ENCODE measurements at places on chromosomes 5 and 9.

GRCh38 chr5:90022711-90023053 lies 386.9 kb downstream of the CETN3 start:
- DNase-seq, result no peak

- no peak for DNase-seq
Measured at GRCh38 chr9:83130541-83130940, 67.6 kb upstream of the RASEF start.

GRCh38 chr5:106321242-106321641 lies 1349.5 kb downstream of the EFNA5 start:
- no peak for DNase-seq

DNA sequence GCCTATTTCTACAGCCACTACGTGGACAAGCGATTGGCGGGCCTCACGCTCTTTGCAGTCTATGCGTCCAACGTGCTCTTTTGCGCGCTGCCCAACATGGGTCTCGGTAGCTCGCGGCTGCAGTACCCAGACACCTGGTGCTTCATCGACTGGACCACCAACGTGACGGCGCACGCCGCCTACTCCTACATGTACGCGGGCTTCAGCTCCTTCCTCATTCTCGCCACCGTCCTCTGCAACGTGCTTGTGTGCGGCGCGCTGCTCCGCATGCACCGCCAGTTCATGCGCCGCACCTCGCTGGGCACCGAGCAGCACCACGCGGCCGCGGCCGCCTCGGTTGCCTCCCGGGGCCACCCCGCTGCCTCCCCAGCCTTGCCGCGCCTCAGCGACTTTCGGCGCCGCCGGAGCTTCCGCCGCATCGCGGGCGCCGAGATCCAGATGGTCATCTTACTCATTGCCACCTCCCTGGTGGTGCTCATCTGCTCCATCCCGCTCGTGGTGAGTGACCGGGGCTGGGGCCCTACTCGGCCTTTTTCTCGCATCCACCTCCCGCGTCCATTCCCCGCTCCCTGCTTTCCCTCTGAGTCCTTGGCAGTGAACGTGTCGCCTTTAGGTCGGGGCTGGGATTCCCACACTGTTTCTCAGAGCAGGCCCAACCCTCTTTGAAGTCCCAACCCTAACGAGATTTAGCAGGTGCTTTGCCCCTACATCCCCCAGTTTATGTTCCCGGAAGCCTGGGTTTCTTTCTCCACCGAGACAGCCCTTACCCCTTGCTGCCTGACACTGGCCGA lies 1.8 kb downstream of the PTGER4 start:
- peak; percentile 34 for DNase-seq

DNA sequence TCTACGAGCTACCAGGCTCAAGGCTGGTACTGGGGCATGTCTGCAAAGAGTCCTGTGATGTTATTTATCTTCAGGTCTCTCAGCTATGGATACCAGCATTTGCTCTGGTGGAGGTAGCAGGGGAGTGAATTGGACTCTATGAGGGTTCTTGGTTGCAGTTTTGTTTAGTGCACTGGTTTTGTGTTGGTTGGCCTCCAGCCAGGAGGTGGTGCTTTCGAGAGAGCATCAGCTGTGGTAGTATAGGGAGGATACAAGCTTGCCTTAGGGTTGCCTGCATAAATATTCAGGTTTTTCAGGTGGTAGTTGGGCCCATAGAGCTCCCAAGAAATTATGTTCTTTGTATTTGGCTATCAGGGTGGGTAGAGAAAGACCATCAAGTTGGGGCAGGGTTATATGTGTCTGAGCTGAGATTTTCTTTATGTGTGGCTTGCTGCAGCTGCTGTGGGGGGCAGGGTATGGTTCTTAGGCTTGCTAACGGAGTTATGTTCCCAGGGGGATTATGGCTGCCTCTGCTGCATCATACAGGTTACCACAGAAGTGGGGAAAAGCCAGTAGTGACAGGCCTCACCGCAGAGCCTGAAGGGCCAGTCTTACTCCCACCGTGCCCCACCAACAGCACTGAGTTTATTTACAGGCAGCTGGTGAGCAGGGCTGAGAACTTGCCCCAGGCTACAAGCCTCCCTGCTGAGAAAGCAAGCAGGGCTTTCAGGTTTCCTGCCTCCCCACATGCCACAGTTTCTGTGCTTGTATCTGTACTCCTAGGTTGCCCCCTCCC lies 9.7 kb upstream of the RIOK2 start:
- DNase-seq, result no peak

DNA sequence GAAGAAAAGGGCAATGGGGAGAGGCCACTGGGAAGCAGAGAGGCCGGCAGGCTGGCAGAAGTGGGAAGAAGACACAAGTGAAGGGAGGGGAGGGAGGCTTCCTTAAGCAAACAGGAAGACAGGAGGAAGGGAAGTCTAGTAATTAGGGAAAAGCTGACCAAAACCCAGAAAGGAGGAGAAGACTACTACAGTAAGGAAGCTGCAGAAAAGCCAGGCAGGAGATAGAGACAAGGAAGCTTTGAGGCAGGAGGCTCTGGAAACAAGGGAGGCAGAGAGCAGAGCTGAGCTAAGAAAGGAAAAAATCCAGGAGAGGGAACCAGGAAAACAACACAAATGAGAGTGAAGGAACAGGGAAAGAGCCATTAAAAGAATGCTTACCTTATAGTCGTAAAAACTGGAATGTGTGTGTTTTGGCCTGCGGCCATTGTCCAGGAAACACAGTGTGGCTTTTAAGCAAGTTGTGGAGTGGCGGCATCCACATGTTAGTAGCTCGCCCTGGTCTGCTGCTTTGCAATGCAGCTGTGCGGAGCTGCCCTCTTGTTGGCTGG lies 317.1 kb upstream of the CLINT1 start:
- peak; percentile 25 for DNase-seq

GRCh38 chr9:130366888-130367550 lies 77.7 kb upstream of the ASS1 start:
- no peak for DNase-seq

GRCh38 chr5:119218830-119219782 lies 136.7 kb upstream of the TNFAIP8 start:
- no peak for DNase-seq

All from testis (tissue), 5 donors.